ENCODE measurements at places on chromosomes 6 and 20. TPM values are rescaled to one million over a fixed set of nuclear protein-coding genes. Genes with fewer than 3 reads are reported as not detected.

Gene DEFB124
- total RNA-seq: not detected

Gene TAB2
- 60.0 TPM for total RNA-seq

Gene MEI4
- total RNA-seq: 2.6 TPM

Gene GPX5
- total RNA-seq: not detected

Gene OVOL2
- 5.4 TPM for total RNA-seq

Gene TSPO2
- not detected for total RNA-seq

Gene CRISP3
- not detected for total RNA-seq

Gene KIFC1
- 46.6 TPM for total RNA-seq

Gene ZC2HC1B
- not detected for total RNA-seq

Data from progenitor cell of endocrine pancreas (in vitro differentiated cells).